ENCODE measurements at places on chromosomes 5 and 9.

GRCh38 chr9:77680581-77680980 is 32.5 kb upstream of the GNA14 start:
- no peak for DNase-seq

GRCh38 chr9:28956116-28956880 is 1383.0 kb upstream of the C9orf72 start:
- no peak for DNase-seq

DNA sequence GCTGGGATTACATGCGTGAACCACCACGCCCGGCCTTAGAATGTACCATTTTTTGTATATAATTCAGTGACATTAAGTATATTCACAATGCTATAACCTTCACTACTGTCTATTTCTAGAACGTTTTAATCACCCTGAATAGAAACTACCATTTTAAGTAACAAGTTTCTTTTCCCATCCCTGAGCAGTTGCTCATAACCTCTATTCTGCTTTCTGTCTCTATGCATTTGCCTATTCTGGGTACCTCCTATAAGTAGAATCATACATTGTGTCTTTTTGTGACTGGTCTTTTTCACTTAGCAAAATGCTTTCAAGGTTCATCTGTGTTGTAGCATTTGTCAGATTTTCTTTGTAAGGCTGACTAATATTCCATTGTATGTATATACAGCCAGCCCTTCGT is 39.9 kb downstream of the DDX46 start:
- no peak for DNase-seq

GRCh38 chr5:14861123-14861765 is 10.3 kb downstream of the ANKH start:
- no peak for DNase-seq

- DNase-seq: no peak
These were observed 665.0 kb upstream of the RGMB start for GRCh38 chr5:98108497-98108896.

DNA sequence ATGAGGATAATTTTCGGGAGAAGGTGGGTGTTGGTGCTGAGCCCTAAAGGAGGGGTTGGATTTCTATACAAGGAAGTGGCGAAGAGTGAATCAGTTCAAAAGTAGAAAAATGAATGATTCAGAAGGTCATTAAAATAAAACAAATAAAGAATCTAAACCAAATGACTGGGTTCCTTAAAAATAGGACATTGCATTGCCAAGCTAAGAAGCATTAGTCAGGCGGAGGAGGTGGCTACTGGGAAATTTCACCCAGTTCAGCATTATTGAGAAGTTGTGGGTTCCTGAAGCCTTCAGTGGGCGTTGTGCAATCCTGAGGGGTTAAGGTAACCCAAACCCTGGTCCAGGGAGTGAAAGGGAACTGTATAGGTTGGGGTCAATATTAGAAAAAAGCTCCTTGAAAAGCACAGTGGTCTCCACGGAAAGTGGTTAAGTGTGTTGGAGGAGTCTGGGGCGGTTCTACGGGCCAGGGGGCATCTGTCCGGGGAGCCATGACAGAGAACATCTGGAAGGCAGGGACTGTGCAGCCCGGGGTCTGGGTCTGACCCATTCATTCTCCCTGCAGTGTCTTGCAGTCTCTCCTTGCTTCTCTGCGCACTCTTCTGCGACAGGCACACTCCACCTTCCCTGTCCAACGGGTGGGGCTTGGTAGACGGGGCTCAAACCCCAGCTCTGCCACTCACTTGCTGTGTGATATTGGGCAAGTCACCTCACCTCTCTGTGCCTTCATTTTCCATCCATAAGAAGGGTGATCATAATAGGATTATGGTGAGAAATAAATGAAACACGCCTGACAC is 27.6 kb upstream of the DUSP1 start:
- DNase-seq: peak; percentile 56

- DNase-seq: no peak
These were observed 139.0 kb upstream of the SLC27A6 start for GRCh38 chr5:128826275-128826674.

- DNase-seq: peak; percentile 49
These were observed 236.4 kb downstream of the FANCC start for GRCh38 chr9:95080961-95081647.

DNA sequence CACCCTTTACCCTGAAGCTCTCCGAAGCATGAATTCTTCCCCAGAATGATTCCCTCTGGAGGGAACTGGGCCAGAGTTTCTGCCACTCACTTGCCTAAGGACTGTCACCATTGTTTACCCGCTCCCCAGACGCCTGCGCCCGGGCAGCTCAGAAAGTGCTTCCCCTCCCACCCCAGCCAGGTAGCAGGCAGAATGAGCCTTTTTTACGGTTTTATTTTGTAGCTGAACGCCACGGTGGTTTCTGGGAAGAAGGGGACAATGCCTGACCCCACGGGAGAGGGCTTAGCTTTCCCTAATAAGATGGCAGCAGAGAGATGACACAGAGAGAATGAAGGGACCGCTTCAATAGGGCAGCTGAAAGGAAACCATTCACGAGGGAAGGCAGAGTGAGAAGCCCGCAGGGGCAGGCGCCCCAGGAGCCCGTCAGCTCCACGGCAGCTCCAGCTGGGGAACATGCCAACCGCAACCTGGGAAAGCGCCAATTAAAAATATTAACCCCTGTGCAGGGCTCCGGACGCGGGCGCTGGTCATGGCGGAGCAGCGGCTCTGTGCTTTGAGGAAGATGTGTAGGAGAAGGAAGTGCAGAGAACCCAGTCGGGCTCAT is 20.4 kb upstream of the NTNG2 start:
- no peak for DNase-seq

GRCh38 chr5:37721447-37721871 is 118.4 kb downstream of the GDNF start:
- DNase-seq: no peak

GRCh38 chr9:35774907-35775635 is 16.3 kb upstream of the NPR2 start:
- DNase-seq: no peak

- DNase-seq: no peak
These were observed 80.0 kb upstream of the TNC start for GRCh38 chr9:115198001-115198400.

GRCh38 chr5:145189746-145190145 is 645.4 kb downstream of the PRELID2 start:
- no peak for DNase-seq

DNA sequence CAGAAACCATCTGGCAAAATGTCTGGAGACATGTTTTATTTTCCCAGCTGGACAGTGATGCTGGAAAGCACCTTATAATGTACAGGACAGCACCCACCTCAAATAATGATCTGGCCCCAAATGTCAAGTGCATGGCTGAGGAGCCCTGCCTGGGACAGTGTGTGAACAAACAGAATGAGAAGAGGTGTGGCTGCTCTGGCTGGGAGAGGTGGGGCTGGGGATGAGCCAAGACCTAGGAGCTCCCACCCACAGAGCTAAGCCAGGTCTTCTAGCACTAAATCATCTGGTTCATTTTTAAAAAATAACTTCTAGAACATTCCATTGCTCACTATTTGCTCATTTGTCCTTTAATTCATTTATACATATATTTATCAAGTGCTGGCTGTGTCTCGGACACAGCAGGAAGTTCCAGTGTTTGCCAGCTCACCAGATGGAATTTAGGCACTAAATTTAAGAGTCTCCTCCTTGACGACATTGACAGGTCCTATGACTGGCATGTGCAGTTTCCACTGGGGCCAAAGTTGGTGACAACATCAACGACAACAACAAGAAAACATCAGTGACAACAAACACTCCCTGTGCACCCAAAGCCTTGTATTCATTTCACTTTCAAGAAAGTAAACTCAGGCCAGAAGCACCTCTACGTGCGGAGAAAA is 59.1 kb downstream of the GTF3C4 start:
- DNase-seq: no peak

DNA sequence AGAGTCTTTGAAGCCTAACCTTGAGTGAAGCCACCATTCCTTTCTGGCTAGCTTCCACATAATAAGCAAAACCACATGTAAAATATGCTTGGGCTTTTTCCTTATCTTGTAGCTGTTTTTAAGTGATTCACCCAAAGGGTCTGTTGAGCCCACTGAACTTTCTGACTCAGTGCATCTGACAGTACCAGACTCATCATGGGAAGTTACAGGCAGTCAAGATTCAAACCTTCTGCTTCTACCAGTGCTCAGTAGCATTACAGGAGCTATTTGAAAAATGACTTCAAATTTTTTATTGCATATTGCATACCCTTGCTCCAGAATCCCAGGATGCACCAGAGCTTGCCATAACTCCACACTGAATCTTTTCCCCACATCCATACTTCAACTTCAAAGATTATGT is 87.5 kb upstream of the PTPRD start:
- DNase-seq: no peak

- DNase-seq: no peak
These were observed 27.6 kb upstream of the TESK1 start for GRCh38 chr9:35577486-35577885.

GRCh38 chr9:129838707-129839259 is 3.5 kb downstream of the USP20 start:
- DNase-seq: no peak

- no peak for DNase-seq
These were observed 189.6 kb downstream of the HSPA4 start for GRCh38 chr5:133241179-133242092.

GRCh38 chr5:8247049-8247899 is 378.3 kb downstream of the MTRR start:
- no peak for DNase-seq

DNA sequence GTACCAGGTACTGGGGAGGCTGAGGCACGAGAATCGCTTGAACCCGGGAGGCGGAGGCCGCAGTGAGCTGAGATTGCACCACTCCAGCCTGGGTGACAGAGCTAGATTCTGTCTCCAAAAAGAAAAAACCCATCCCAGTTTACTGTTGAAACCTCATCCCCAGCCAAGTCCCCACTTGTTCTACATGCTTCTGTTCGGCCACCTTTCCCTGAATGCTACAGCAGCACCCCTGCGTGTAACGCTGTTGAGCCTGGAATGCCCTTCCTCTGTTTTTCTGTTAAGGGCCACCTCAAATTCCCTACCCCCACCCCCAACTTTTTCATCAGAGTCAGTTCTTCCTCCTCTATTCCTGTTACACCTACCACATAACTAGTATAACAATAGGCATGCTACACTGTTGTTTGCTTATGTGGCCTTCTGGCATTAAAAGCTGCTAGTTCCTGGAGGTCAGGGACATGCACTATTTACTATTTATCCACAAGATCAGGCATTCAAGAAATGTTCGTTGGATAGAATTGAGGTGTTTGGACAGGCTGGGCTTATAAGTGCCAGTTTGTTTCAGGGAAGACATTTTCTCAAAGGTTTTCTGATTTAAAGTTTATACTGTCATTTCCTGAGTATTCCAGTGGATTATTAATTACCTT is 47.1 kb upstream of the C5orf47 start:
- no peak for DNase-seq

DNA sequence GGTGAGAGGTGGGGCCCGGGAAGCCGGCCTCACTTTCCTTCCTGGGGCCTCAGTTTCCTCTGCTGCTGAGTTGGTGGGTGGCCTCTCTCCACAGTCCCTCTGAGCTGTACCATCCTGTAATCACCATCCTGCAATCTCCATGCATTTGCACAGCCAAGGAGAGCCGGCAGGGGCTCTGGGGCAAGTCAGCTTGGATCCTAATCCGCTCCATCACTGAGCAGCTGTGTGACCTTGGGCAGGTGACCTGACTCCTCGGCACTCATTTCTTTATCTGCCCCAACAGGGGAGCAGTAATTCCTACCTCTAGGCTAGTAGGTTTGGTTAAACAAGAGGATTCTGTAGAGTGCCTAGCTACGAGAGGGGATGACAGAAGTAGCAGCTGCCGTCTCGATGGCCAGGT is 88.2 kb upstream of the ZNF618 start:
- DNase-seq: no peak

DNA sequence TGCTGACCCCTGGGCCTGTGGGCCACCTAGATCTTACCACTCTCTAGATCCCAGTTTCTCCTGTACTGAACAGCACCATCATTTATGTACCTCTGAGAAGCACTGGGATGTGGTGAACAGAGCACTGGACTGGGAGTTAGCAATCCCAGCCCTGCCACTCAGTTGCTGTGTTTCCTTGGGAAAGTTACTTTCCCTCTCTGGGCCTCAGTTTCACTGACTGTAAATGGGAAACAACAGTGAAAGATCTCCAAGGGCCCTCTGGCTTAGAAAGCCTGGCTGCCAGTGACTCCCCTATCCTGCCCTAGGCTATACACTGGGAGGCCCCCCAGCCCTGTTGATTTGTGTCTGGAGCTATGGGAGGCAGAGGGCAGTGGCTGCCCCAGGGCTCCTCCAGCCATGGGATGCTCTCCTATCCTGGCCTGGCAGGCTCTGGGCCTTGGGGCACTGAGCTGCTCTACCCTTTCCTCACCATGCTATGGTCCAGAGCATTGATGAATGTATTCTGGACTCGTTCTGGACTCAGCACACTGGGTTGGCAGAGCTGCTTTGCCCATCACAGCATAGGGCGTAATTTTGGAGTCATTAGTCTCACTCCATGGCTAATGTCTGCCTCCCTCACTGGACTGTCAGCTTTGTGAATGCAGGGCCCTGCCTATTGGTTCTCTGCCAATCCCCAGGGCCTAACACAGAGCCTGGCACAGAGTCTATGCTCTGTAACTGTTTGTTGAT is 99.3 kb downstream of the RGS3 start:
- peak; percentile 32 for DNase-seq

DNA sequence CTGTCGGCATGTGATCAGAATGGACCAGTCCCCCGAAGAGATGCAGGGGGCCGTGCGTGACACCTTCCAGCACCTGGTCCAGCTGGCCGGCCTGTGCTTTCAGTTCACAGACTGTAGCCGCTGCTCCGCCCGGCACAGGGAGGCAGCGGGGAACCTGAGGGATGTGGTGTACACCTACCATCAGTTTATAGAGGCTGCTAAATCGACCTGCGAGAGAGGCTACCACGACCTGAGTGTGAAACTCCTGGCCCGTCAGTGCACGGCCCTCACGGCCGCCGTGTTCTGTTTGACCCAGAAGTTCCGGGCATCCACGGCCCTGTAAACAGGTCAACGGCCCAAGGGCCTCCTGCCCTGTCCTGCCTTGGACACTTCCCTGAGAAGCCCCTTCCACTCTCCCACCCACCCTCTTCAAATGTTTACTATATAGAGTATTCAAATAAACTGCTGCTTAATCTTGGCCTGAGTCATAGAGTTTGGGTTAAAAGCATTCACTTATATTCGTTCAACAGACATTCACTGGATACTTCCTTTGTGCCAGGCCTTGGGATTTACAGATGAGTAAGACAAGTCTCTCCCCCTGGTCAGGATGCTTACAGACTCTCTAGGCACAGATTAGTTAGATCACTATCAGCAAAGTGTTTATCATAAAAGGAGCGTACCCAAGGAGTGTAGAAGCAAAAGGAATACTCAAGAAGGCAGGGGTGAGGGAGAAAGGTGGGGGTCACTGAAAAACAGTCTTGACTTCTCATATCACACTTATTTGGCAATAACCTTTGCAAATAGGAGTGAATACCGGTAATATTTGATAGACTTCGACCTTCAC is 6.9 kb upstream of the TRMT10B start:
- no peak for DNase-seq

DNA sequence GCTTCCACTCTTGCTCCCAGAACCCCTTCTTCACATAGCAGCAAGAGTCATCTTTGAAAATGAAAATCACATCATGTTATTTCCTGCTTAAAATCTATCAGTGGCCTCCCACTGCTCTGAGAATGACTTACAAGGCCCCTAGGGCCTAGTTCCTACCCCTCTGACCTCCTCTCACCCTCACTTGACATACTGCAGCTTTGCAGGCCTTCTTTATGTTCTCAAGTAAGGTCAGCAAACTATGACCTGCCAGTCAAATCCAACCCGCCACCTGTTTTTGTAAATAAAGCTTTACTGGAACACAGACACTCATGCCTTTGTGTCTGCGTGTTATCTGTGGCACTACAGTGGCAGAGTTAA is 185.7 kb downstream of the NR3C1 start:
- no peak for DNase-seq

Measured in upper lobe of right lung (tissue), 1 donor.